ENCODE measurements at places on chromosomes 11 and 22. TPM values are rescaled to one million over a fixed set of nuclear protein-coding genes. Genes with fewer than 3 reads are reported as not detected.
A peak's percentile ranks its signal among the peaks of the same experiment; 100 is the strongest.

Gene PDHX
- 28.6 TPM for total RNA-seq

Gene KIF18A
- 5.3 TPM for total RNA-seq

Gene NRXN2
- total RNA-seq, result 11.8 TPM

Gene PAX6
- total RNA-seq, result 0.27 TPM

Gene SPON1
- total RNA-seq, result 23.3 TPM

DNA sequence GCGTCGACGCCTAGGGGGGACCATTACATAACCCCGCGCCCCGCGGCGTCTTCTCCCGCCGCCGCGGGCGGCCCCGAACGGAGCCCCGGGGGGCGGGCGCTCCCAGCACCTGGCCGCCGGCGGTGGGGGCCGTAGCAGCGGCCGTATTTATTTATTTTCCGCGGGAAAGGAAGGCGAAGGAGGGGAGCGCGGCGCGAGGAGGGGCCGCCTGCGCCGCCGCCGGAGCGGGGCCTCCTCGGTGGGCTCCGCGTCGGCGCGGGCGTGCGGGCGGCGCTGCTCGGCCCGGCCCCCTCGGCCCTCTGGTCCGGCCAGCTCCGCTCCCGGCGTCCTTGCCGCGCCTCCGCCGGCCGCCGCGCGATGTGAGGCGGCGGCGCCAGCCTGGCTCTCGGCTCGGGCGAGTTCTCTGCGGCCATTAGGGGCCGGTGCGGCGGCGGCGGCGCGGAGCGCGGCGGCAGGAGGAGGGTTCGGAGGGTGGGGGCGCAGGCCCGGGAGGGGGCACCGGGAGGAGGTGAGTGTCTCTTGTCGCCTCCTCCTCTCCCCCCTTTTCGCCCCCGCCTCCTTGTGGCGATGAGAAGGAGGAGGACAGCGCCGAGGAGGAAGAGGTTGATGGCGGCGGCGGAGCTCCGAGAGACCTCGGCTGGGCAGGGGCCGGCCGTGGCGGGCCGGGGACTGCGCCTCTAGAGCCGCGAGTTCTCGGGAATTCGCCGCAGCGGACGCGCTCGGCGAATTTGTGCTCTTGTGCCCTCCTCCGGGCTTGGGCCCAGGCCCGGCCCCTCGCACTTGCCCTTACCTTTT, at the start of gene EP300:
Gene EP300 (plus strand): TSS at position 570 of the 795 bp plus-strand sequence. CDS start 413 bp downstream, outside the sequence.
- no peaks in the 10 kb centered on the region for H3K36me3 ChIP-seq
- peak within 1 kb of the TSS; percentile 94 for H3K4me3 ChIP-seq
- peak; percentile 96 for DNase-seq
- H3K27me3 ChIP-seq, result no peaks in the 10 kb centered on the region

- H3K36me3 ChIP-seq, result peaks cover 24% of the 10 kb centered on the region
- H3K27me3 ChIP-seq, result no peaks in the 10 kb centered on the region
- H3K27ac ChIP-seq, result peak overlapping the region; percentile 83
These were observed 40.0 kb downstream of the DUSP8 start for GRCh38 chr11:1532014-1532586.

GRCh38 chr11:23957314-23957713, 539.5 kb upstream of the LUZP2 start:
- H3K27ac ChIP-seq, result no peak overlapping the region
- no peak overlapping the region for H3K4me3 ChIP-seq
- H3K36me3 ChIP-seq, result no peaks in the 10 kb centered on the region
- H3K4me1 ChIP-seq, result no peaks in the 10 kb centered on the region

GRCh38 chr11:34757026-34757451, 136.1 kb downstream of the EHF start:
- H3K27me3 ChIP-seq, result no peaks in the 10 kb centered on the region
- DNase-seq, result no peak
- no peak overlapping the region for H3K4me3 ChIP-seq
- no peak overlapping the region for H3K27ac ChIP-seq

- peaks cover 13% of the 10 kb centered on the region for H3K36me3 ChIP-seq
- no peak for DNase-seq
- peak overlapping the region; percentile 100 for H3K4me3 ChIP-seq
- H3K27ac ChIP-seq, result peak overlapping the region; percentile 39
- no peaks in the 10 kb centered on the region for H3K27me3 ChIP-seq
- H3K4me1 ChIP-seq, result peaks cover 15% of the 10 kb centered on the region
These were observed 524 bp upstream of the SLC25A17 start for GRCh38 chr22:40819599-40820140.

- no peaks in the 10 kb centered on the region for H3K36me3 ChIP-seq
- no peak overlapping the region for H3K27ac ChIP-seq
- H3K4me3 ChIP-seq, result no peak overlapping the region
- H3K4me1 ChIP-seq, result peaks cover 5% of the 10 kb centered on the region
- DNase-seq, result no peak
- no peaks in the 10 kb centered on the region for H3K27me3 ChIP-seq
These were observed 100.0 kb downstream of the ADAMTS15 start for GRCh38 chr11:130548491-130548833.

- H3K36me3 ChIP-seq, result peaks cover 23% of the 10 kb centered on the region
- no peak for DNase-seq
- peaks cover 24% of the 10 kb centered on the region for H3K4me1 ChIP-seq
- H3K4me3 ChIP-seq, result no peak overlapping the region
- H3K27me3 ChIP-seq, result no peaks in the 10 kb centered on the region
- H3K27ac ChIP-seq, result no peak overlapping the region
These were observed 8.2 kb upstream of the DPF2 start for GRCh38 chr11:65325435-65325834.

GRCh38 chr11:44901786-44902185, 48.9 kb downstream of the TP53I11 start:
- H3K4me3 ChIP-seq, result no peak overlapping the region
- DNase-seq, result no peak
- peaks cover 4% of the 10 kb centered on the region for H3K36me3 ChIP-seq
- H3K4me1 ChIP-seq, result no peaks in the 10 kb centered on the region
- peaks cover 5% of the 10 kb centered on the region for H3K27me3 ChIP-seq
- no peak overlapping the region for H3K27ac ChIP-seq

DNA sequence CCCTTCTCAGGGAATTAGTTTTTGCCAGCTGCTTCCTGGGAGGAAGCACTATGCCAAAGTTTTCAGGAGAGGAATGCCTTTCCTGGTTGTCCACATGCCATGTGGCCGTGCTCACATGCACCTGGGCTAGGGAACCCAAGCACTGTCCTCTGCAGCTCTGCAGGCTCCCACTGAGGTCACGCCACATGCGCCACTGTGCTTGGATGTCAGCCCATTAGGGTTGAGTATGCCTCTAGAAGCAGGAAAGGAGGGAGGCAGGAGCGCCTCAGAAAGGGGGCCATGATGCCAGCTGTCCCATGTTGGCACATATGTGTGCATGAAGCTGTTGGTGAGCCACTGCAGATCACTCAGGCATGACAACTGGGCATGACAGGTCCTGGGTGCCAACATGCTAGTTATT, 81.6 kb upstream of the SUSD2 start:
- H3K27me3 ChIP-seq, result no peaks in the 10 kb centered on the region
- DNase-seq, result peak; percentile 58
- H3K27ac ChIP-seq, result no peak overlapping the region
- H3K4me3 ChIP-seq, result no peak overlapping the region
- H3K4me1 ChIP-seq, result peaks cover 39% of the 10 kb centered on the region

GRCh38 chr11:10709299-10710086, 15.9 kb upstream of the IRAG1 start:
- H3K27ac ChIP-seq, result no peak overlapping the region
- H3K36me3 ChIP-seq, result no peaks in the 10 kb centered on the region
- DNase-seq, result no peak

- H3K27ac ChIP-seq, result no peak overlapping the region
- DNase-seq, result no peak
- no peaks in the 10 kb centered on the region for H3K36me3 ChIP-seq
- H3K4me1 ChIP-seq, result peaks cover 10% of the 10 kb centered on the region
- H3K4me3 ChIP-seq, result no peak overlapping the region
- peaks cover 28% of the 10 kb centered on the region for H3K27me3 ChIP-seq
These were observed 5.7 kb downstream of the UPK3A start for GRCh38 chr22:45290410-45290936.

- H3K4me3 ChIP-seq, result no peak overlapping the region
- DNase-seq, result peak; percentile 46
- no peaks in the 10 kb centered on the region for H3K36me3 ChIP-seq
- no peak overlapping the region for H3K27ac ChIP-seq
- H3K4me1 ChIP-seq, result peaks cover 6% of the 10 kb centered on the region
- H3K27me3 ChIP-seq, result no peaks in the 10 kb centered on the region
These were observed 674.1 kb downstream of the OPCML start for GRCh38 chr11:132858223-132858622.

GRCh38 chr11:71999362-71999761, 653 bp downstream of the IL18BP start:
- peak overlapping the region; percentile 55 for H3K27ac ChIP-seq
- peaks cover 76% of the 10 kb centered on the region for H3K36me3 ChIP-seq
- H3K27me3 ChIP-seq, result no peaks in the 10 kb centered on the region
- no peak overlapping the region for H3K4me3 ChIP-seq
- DNase-seq, result no peak

- H3K4me1 ChIP-seq, result peaks cover 42% of the 10 kb centered on the region
- peak; percentile 100 for DNase-seq
- H3K27me3 ChIP-seq, result no peaks in the 10 kb centered on the region
- H3K27ac ChIP-seq, result peak overlapping the region; percentile 98
- H3K4me3 ChIP-seq, result peak overlapping the region; percentile 60
These were observed 1.5 kb upstream of the MTFP1 start for GRCh38 chr22:30423959-30424533.

DNA sequence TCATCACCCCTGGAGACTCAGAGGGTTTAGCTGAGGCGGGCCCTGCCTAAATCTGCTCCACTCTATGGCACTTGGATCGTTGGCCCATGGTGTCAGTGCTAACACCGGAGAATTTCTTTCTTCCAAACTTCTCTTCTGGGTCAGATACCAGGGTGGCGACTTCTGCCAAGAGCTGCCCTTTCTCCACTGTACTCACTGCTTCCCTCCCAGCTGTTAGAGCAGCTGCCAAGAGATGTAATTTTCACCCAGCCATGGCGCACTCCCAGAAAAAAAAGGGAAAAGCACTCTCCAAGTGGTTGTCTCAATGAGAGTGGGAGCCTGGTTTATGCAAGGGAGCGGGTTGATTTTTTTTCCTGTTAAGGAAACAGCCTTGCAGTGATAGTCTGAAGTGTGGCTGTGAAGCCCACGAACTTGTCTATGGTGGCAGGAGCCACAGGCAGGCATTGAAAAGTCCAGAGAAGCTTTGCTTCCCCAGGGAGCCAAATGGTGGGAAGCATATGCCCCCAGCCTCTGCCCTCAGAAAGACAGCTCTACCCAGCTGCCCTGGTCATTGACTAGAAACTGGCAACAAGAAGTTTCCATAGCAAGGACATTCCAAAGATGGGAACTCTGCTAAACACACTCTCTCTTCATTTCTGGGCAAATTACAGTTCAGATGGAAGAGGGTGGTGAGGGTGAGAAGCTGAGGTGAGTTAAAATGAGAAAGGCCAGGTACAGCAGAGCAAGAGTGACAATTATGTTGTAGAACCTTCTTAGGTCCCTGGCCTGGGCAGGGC, 10.7 kb downstream of the PCSK7 start:
- peak; percentile 91 for DNase-seq
- no peak overlapping the region for H3K4me3 ChIP-seq
- H3K27ac ChIP-seq, result peak overlapping the region; percentile 92
- peaks cover 59% of the 10 kb centered on the region for H3K36me3 ChIP-seq

DNA sequence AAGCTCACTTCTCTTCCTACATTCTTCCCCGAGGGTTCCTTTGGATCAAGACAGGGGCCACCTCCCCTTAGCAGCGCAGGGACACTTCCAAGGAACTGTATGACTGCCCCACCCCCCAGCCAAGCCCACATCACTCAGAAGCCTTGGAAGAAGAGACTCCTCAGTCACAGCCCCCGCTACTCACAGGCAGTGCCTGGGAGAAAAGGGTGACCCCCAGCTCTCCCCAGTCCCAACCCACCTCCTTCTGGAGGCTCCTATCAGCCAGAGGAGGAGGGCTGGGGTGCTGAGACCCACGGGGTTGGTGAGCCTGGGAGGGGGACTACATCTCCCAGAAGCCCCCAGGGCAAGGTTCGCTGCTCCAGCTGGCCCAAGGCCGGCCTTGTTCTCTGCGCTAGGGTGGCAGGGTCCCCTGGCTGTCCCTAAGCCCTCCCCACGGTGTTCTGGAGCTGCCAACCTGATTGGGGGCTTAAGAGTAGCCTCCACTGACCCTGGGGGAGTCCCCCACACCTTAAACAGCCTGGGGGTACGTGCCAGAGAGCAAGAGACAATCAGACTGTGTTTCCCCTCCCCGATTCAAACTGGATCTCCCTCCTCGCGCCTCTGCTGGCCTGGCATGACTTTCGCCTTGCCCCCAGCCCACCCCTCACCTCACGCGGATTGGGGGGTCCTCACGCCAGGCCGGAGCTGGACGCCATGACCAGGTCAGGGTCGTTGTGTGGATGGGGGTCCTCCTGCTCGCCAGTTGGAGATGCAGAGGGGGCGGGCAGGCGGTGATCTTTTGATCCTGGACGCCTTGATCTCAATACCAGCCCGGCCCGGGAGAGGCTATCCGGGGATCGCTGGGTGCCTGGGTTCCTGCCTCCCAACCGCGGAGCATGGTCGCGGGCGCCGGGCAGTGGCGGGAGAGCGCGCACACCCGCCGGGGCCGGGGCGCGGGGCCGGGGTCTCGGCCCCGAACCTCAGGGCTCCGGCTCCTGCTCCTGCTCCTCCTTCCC, 838 bp downstream of the BCL9L start:
- peak overlapping the region; percentile 87 for H3K27ac ChIP-seq
- H3K36me3 ChIP-seq, result no peaks in the 10 kb centered on the region
- H3K4me3 ChIP-seq, result peak overlapping the region; percentile 96
- H3K27me3 ChIP-seq, result no peaks in the 10 kb centered on the region

- peak; percentile 26 for DNase-seq
- no peak overlapping the region for H3K4me3 ChIP-seq
- H3K27me3 ChIP-seq, result peaks cover 10% of the 10 kb centered on the region
- H3K36me3 ChIP-seq, result no peaks in the 10 kb centered on the region
These were observed 24.1 kb upstream of the WNT11 start for GRCh38 chr11:76230392-76230791.

DNA sequence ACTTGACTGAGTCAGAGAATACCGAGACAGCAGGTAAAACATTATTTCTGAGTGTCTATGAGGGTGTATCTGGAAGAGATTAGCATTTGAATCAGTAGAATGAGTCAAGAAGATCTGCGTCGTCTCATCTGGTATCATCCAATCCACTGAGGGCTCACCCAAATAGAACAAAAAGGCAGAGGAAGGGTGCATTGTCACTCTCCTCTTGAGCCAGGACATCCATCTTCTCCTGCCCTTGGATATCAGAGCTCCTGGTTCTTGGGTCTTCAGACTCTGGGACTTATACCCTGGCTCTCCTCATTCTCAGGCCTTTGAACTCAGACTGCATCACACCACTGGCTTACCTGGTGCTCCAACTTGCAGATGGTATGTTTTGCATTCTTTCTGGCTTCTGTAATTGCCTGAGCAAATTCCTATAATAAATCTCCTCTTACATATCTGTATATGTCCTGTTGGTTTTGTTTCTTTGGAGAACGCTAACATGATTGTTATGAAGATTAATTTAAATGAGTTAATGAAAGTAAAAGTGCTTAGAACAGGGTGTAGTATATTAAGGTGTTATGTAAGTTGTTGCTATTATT, 49.3 kb downstream of the ME3 start:
- no peak overlapping the region for H3K4me3 ChIP-seq
- no peaks in the 10 kb centered on the region for H3K36me3 ChIP-seq
- H3K4me1 ChIP-seq, result peaks cover 12% of the 10 kb centered on the region
- H3K27ac ChIP-seq, result no peak overlapping the region

GRCh38 chr11:122097419-122098001, 18.5 kb downstream of the BLID start:
- H3K36me3 ChIP-seq, result peaks cover 3% of the 10 kb centered on the region
- H3K4me3 ChIP-seq, result peak overlapping the region; percentile 71
- H3K4me1 ChIP-seq, result peaks cover 6% of the 10 kb centered on the region
- H3K27me3 ChIP-seq, result peaks cover 2% of the 10 kb centered on the region
- H3K27ac ChIP-seq, result peak overlapping the region; percentile 97

Data from muscle of leg (tissue), 16 donors.